ENCODE measurements at places on chromosomes 1 and 21.

DNA sequence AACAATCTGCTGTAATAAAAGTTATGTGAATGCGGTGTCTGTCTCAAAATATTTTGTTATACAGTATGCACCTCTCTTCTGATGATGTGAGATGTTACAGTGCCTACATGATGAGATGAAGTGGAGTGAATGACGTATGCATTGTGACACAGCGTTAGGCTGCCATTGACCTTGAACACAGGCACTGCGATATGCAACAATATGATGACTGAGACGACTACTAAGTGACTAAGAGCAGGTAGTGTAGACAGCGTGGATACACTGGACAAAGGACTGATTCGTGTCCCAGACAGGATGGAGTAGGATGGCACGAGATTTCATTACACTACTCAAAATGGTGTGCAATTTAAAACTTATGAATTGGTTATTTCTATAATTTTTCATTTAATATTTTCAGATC is 8.4 kb downstream of the SGIP1 start:
- no peak for DNase-seq

DNA sequence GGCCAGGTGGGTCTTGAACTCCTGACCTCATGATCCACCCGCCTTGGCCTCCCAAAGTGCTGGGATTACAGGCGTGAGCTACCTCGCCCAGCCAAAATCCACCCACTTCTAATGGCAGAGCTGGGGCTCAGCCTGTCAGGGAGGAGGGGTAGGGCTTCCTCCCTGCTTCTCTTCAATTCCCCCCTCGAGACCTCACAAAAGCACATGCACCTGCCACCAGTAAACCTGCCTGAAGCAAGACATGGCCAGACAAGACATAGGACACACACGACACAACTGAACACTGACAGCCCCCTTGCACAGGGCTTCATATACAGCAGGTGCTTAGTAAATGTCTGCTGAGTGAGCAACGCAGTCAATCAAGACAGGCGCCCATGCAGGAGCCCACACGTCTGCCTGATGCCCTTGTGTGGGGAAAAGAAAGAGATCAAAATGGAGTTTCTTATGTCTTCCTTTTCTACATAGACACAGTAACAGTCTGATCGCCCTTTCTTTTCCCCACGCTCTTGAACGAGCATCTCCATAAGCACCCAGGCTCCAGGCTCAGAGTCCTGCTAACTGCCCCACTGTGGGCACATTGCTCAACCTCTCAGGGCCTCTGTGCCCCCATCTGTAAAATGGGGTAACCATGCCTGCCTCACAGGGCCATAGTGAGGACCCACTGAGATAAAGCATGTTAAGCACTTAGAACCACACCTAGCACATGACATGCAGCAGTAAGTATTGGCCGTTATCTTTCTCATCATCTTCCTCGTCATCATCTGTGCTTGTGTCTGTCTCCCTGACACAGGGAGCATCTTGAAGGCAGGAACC is 8.8 kb downstream of the SDC3 start:
- no peak for DNase-seq

DNA sequence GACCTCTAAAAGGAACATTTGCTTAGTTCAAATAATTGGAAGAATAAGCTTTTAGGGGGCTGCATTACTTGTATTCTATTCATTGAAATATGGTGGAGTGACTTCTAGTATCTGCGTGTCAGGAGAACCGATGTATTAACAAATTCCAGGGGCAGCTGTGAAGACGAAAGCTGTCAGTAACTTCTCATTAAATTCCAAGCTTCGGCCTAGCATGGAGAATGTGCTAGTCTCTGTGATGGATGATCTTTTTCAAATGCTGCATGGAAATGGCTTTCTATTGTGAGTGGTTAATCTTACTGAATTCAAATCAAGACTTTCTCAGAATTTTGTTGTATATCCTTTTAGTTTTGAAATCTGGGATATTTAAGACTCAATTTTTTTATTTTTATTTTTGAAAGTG is 429.9 kb downstream of the ADGRL2 start:
- no peak for DNase-seq

GRCh38 chr1:200369131-200369530 is 40.7 kb downstream of the ZNF281 start:
- no peak for DNase-seq

GRCh38 chr1:53682881-53683280 is 56.1 kb downstream of the GLIS1 start:
- no peak for DNase-seq

- DNase-seq: no peak
Measured at GRCh38 chr21:25988738-25989137, 181.8 kb downstream of the APP start.

DNA sequence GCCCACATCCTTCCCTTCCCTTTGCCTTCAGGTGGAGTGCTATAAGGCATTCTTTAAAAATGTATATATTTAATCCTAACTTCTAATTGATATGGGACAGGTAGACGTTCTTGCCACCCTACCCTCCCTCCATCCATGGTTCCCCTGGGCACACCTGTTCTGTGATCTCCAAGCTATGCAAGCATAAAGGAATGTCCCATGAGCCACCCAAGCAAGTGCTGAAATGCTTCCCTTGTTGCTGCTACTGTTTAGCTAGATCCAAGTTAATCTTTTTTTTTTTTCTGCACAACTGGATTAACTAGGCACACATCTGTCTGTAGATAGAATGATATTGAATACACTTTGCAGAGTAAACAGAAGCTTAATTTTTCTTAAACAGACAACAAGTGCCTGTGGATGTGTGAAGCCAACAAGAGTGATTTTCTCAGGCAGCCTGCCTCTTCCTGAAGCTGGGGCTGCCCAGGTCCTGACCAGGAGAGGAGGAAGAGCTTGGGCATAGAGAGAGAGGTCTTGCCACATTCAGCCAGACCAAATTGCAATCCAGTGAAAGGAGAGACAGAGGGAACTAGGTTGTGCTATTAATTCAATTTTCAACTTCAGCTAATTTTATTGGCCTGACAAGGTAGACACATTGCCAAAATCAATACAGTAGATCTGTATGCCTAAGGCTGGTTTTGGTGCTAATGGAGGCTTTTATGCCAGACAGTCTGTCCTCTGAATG is 28.2 kb upstream of the ATP1B1 start:
- no peak for DNase-seq

GRCh38 chr1:181765451-181766026 is 282.2 kb downstream of the CACNA1E start:
- DNase-seq: no peak

GRCh38 chr1:89810302-89810701 is 10.5 kb upstream of the LRRC8D start:
- DNase-seq: no peak

GRCh38 chr1:206110161-206110560 is 7.0 kb downstream of the AVPR1B start:
- DNase-seq: no peak

DNA sequence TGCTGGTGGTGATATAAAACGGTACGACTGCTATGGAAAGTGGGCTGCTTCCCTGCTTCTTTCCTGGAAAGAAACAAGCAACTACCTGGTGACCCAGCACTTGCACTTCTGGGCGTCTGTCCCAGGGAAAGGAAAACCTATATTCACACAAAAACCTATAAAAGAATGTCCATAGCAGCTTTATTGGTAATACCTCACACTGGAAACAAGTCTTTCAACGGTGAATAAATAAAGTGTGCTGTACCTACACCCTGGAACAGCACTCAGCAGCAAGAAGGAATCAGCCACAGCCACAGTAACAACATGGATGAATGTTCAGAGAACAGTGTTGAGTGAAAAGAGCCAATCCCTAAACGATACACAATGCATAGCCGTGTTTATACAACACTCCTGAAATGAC is 19.9 kb downstream of the SLC19A1 start:
- DNase-seq: no peak

GRCh38 chr1:160646711-160647328 is at the start of gene SLAMF1:
TSS of gene SLAMF1 (minus strand) at chr1:160647044. CDS start at chr1:160646945, 99 bp downstream.
- DNase-seq: peak; percentile 38

- DNase-seq: no peak
Measured at GRCh38 chr1:171446386-171446785, 38.9 kb upstream of the PRRC2C start.

- no peak for DNase-seq
Measured at GRCh38 chr1:94169126-94169525, 48.2 kb upstream of the ABCA4 start.

GRCh38 chr1:39995973-39996393 is 41.0 kb downstream of the MFSD2A start:
- no peak for DNase-seq

- no peak for DNase-seq
Measured at GRCh38 chr1:94183197-94183815, 54.1 kb downstream of the ARHGAP29 start.

- DNase-seq: no peak
Measured at GRCh38 chr1:214983126-214983869, 99.2 kb upstream of the KCNK2 start.

GRCh38 chr1:203839081-203839480 is 22.3 kb upstream of the SNRPE start:
- DNase-seq: no peak

DNA sequence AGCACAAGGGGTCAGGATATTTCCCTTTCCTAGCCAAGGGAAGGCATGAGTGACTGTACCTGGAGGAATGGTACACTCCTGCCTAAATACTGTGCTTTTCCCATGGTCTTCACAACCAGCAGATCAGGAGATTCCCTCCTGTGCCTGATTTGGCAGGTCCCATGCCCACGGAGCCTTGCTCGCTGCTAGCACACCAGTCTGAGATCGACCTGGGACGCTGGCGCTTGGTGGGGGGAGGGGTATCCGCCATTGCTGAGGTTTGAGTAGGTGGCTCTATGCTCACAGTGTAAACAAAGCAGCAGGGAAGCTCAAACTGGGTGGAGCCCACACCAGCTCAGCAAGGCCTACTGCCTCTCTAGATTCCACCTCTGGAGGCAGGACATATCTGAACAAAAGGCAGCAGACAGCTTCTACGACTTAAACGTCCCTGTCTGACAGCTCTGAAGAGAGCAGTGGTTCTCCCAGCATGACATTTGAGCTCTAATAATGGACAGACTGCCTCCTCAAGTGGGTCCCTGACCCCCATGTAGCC is 486.0 kb upstream of the CHRM3 start:
- no peak for DNase-seq

DNA sequence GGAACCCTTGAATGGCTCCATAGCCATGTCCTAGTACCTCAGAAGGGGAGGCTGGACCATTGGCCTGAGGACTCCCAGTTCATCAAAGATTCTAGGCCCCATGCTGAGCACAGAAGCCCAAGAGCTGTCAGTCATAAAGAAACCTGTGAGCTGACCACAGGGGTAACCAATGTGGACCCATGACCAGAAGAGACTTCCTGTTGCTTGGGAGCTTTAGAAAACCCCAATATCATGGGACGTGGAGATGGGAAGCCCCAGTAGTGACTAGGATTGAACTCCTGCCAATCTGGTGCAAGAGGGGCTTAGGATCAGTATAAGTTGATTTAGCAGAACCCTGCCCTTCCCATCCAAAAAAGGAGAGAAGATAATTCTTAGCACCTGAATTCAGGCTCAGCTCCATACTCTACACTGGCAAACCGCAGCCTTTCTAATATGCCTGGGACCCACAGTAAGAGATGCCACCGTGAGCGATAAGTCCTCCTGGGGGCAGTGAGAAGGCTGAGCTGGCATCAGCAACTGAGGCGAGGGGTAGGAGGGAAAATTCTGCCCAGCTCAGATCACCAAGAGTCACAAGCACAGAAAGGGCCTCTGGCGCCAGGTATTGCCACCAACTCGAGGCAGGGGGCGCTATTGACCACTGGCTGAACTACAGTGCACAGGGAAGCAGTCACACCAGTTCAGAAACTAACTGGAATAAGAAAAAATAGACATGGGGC is 108.9 kb downstream of the CAPN8 start:
- peak; percentile 59 for DNase-seq

GRCh38 chr1:220699044-220699443 is 8.9 kb downstream of the C1orf115 start:
- DNase-seq: no peak

- DNase-seq: no peak
Measured at GRCh38 chr1:24939675-24940193, 9.7 kb upstream of the RUNX3 start.

- DNase-seq: no peak
Measured at GRCh38 chr1:22291494-22291893, 148.6 kb upstream of the WNT4 start.

DNA sequence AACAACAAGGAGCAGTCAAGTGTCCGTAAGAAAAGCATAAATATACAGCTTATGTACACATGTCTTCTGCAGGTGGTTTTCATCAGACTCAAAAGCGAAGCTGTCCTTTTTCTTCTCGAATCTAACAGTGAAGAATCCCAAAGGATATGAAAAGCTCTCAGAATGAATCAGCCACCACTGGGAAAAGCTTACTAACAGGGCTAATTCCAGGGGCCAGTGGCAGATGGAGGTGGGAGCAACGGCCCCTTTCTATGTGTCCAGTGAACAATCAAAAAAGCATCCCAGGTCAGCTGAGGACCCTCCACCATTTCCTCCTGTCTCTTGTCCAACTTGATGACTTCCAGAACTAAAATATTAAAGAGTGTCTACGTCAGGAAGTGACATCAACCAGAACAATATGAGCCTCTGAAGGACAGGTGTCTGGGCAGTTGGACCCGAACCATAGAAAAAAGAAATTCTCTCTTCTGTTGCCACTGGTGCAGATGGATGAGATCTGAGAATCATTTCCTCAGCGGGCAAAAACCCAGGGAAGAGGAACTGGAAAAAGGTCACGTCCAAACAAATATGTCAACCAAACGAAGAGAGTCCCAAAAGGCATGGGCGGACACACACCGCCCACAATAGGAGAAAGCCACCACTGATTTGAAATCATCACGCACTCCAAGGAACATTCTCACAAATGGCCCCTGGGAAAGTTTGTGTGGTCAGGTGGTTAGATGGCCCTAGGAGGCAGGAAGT is 70.4 kb upstream of the TIAM1 start:
- no peak for DNase-seq

DNA sequence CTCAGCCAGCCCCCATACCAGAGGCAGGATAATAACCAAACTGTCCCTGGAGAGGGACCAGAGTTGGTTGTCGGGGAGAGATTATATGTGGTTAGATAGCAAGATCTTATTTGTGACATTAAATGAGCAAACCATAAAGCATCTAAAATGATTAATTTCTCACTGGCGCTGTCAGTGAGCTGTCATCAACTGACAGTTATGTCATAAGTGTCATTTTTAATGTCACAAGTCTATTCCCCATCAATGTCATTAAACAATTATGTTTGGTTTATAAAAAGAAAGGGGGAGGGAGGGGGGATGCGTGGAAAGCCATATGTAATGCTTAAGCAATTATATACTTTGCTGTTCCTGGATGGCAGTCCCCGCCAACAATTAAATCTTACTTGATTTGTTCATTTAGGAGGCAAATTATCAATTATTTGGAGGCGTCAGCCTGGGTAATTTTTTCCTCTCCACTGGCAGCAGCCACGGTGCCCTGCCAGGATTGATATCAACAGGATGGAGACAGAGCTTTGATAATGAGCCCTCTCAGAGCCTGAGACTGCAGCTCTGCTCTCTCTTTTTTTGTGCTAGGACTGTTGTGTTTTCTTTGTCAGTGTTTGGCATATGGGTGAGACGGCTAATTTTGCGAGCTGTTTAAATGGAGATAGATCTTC is 333.6 kb upstream of the CAMK1G start:
- DNase-seq: no peak

DNA sequence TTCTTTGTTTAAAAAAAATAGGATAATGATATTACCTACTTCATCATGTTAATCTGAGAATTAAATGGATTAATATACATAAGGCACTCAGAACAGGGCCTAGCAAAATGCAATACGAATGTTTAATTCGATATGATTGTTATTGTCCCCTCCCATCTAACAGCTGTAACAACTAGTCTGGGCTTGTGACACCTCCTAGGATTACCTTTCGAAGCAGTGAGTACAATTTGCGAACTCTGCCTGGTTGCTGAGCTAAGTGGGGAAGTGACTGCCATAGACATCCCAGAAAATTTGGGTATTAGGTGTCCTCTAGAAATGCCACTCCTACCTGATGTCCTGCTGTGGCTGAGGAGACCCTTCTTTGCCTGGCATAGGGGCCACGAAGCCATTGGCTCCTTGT is 3.0 kb downstream of the RASSF5 start:
- DNase-seq: no peak
